Neural progenitor cell (in vitro differentiated cells): ENCODE measurements at places on chromosomes 7 and 10.

DNA sequence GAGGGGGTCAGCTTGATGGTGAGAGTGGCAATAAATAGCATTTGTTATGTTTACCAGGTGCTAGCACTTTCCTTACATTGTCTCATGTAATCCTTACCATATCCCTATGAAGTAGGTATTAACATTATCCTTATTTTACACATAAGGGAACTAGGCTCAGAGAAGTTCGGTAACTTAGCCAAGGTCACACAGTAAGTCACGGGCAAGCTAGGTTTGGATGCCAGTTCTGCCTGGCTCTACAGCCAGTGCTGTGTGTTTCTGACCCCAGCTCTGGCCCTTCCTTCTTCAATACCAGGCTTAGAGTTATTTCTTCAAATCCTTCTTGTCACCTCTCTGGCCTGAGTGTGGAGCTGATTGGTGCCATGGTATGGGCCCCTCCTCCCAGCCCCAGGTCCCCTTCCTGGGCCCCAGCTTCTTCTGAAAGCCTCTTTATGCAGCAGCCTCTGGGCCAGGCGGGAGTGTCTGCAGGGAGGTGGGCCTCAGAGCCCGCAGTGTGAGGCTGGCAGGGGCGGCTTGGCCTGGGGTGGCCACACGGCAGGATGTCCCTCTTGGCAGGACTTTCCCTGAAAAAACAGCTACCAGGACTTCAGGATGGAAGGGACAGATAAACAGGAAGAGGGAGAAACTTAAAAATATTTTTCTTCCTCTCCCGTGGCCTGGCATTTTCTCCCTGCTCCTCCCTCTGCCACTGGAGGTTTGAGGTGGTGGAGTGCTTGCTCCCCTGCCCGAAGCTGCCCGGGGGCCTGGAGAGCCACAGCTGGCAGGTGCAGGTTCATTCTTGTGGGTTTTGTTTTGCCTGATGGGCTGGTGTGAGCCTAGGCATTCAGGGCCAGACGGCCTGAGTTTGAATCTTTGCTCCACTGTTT is 20.6 kb downstream of the PALD1 start:
- peak; percentile 70 for DNase-seq

DNA sequence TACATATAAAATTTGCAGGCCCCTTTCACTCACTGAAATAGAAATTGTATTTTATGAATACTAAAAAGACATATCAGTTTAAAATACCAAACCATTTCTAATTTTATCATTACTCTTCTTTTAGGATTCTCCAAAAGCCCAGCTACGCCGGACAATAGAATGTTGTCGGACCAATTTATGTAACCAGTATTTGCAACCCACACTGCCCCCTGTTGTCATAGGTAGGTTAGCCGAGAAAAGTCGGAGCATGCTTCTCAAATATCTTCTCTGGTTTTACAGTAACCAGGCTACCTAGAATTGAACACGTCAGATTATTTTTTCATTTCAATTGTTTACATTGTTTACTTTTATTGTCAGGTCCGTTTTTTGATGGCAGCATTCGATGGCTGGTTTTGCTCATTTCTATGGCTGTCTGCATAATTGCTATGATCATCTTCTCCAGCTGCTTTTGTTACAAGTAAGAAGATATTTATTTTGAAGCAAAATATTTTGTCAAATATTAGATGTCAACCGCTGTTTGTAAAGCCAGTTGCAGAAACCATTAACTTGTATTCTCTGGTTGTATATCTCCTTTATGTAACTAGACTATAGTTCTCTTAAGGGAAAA is 57.6 kb downstream of the MMRN2 start:
- peak; percentile 75 for DNase-seq

DNA sequence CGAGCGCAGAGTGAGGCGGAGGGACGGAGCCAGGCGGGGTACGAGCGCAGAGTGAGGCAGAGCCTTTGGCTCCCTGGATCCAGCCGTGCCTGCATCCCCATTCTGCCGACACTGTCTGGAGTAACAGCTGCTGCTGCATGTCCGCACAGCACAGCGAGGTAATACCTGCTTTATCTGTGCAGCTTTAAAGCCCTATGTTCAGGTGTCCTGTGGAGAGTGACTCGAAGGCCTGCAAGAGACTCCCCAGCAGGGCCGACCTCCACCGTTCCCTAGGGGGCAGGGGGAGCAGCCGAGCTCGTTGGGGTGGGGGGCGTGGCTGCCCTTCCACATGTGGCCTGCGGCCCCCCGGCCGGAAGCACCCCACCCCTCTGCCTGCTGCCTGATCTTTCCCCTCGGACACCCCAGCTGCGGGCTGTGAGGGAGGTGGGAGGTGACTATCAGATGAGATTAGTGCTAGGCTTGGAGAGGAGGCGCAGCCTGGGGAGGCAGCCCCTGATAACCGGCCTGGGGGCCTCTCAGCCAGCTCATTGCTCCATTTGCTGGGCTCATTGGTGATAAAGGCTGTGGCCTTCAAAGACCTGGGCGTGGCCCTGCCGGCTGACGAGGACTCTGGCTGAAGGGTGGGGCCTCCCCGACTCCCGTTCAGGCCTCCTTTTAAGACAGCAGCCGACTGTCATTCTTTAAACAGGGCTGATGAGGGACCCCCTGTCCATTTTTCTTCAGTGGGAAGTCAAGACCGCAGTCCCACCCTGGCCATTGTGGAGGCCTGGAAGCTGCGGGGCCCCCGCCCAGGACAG is 8.0 kb downstream of the VENTX start:
- DNase-seq, result peak; percentile 42

- no peak for DNase-seq
Observed at GRCh38 chr7:15175152-15175551, 272.6 kb upstream of the DGKB start.

- no peak for DNase-seq
Observed at GRCh38 chr7:33422825-33423645, 293.7 kb downstream of the BBS9 start.

DNA sequence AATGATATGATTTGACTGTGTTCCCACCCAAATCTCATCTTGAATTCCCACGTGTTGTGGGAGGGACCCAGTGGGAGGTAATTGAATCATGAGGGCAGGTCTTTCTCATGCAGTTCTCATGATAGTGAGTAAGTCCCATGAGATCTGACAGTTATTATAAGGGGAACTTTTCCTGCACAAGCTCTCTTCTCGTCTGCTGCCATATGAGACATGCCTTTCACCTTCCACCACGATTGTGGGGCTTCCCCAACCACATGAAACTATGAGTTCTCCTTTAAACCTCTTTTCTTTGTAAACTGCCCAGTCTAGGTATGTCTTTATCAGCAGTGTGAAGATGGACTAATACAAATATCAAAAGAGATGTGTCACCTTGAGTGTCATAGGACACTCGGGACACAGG is 502.7 kb upstream of the PODXL start:
- no peak for DNase-seq

GRCh38 chr7:130922206-130923112 is 188.5 kb upstream of the KLF14 start:
- no peak for DNase-seq

- DNase-seq, result peak; percentile 79
Observed at GRCh38 chr7:33904681-33905388, 504 bp upstream of the BMPER start.

- DNase-seq, result no peak
Observed at GRCh38 chr7:48255046-48255445, 83.8 kb downstream of the ABCA13 start.

DNA sequence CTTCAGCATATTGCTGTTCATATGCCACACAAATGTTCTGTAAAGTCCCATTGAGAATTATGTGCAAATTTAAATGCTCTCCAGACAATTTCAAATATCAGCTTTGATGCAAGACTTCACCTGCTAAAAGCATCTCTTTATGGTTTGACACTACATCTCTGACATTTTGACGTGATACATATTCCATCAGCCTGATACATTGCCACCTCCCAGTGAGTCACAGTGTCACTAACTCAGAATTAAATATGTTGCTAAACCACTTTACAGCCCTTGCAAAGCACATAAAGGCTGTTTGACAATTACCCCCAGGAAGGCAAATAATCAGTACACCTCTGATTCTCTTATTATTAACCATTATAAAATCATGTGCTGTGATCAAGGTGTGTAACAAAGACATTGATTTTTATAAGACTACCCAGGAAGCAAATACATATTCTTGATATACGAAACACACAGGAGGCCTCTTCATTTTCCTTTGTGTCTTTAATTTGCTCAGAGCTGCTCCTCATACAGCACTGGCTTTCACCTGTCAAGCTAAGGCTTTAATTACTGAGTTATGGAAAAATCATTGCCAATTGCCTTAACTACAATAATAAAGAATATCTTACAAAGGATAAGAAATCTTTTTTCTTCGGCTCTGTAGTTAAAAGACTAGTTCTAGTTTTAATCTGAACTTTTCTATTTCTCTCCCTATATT is 547.5 kb upstream of the C7orf33 start:
- DNase-seq, result no peak

DNA sequence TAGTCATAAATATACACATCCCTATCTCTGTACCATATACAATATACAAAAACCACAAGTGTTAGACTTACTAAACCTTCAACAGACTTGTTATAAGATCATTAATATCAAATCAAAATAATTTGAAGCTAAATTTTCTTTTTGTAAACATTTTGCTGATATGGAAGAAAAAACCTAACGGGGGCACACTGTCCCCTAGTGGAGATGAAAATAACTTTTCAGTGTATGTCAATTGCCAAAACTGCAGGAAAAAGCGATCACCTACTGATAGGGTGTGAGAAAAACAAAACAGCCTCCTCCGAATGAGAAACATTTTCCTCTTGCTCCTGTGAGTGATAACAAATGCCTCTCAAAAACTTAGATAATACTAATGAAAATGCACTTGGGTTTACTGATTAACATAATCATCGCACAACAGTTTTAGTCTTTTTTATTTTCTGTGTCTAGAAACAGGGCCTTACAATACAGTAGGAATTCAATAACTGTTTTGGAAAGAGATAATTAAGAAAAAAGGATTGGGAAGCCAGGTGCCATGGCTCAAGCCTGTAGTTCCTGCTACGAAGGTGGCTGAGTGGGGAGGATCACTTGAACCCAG is 322.7 kb downstream of the CRPPA start:
- peak; percentile 25 for DNase-seq

- no peak for DNase-seq
Observed at GRCh38 chr10:69845574-69846292, 44.0 kb downstream of the COL13A1 start.

DNA sequence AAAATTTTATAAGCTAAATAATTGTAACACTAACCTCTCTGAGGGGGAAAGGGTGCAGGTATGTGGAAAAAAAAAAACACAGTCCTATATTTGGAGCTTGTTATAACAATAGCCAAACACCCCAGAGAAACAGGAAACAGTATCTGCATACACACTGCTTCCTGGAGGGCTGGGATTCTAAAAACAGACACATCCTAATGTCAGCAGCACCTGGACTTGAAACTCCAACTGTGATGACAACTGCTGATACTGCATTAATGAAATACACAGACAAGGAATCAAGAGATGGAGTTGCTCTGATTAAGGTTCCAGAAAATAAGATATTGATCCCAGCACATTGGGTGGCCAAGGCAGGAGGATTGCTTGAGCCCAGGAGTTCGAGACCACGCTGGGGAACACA is 9.3 kb downstream of the DAGLB start:
- no peak for DNase-seq

- DNase-seq, result no peak
Observed at GRCh38 chr10:113825791-113826190, 28.1 kb downstream of the DCLRE1A start.
